ENCODE measurements at places on chromosomes 13 and 19.

DNA sequence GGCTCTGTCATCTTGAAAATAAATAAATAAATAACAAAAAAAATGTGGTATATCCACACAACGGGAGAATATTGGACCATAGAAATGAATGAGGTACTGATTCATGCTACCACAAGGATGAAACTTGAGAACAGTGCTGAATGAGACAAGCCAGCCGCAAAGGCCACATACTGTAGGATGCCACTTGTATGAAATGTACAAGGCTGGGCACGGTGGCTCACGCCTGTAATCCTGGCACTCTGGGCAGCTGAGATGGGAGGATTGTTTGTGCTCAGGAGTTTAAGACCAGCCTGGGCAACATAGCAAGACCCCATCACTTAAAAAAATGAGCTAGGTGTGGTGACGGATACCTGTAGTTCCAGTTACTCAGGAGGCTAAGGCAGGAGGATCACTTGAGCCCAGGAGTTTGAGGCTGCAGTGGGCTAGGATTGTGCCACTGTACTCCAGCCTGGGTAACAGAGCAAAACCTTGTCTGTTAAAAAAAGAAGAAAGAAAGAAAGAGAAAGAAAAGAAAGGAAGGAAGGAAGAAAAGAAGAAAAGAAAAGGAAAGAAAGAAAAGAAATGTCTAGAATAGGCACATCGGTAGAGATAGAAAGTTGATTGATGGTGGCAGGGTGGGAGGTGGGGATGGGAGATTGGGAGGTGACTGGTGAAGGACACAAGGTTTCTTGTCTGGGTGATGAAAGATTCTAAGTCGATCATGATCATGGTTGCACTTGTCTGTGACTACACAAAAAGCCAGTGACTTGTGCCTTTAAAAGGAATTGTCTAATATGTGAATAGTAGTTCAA is 20.3 kb downstream of the HPN start:
- H3K36me3 ChIP-seq = no peaks in the 10 kb centered on the region
- DNase-seq = no peak

GRCh38 chr13:50846861-50847475 is 3.5 kb upstream of the DLEU7 start:
- no peak for DNase-seq
- H3K27me3 ChIP-seq = peaks cover 16% of the 10 kb centered on the region
- H3K36me3 ChIP-seq = no peaks in the 10 kb centered on the region
- H3K27ac ChIP-seq = no peak overlapping the region
- peaks cover 13% of the 10 kb centered on the region for H3K4me1 ChIP-seq
- no peak overlapping the region for H3K4me3 ChIP-seq

GRCh38 chr13:23735329-23735728 is 153.9 kb downstream of the MIPEP start:
- no peak overlapping the region for H3K27ac ChIP-seq
- H3K4me3 ChIP-seq = no peak overlapping the region
- H3K27me3 ChIP-seq = peaks cover 5% of the 10 kb centered on the region
- no peak for DNase-seq

- H3K27ac ChIP-seq = no peak overlapping the region
- DNase-seq = no peak
- H3K4me3 ChIP-seq = no peak overlapping the region
- no peaks in the 10 kb centered on the region for H3K36me3 ChIP-seq
- H3K27me3 ChIP-seq = no peaks in the 10 kb centered on the region
- no peaks in the 10 kb centered on the region for H3K4me1 ChIP-seq
These were observed 1620.6 kb upstream of the MIR17HG start for GRCh38 chr13:89726690-89727435.

DNA sequence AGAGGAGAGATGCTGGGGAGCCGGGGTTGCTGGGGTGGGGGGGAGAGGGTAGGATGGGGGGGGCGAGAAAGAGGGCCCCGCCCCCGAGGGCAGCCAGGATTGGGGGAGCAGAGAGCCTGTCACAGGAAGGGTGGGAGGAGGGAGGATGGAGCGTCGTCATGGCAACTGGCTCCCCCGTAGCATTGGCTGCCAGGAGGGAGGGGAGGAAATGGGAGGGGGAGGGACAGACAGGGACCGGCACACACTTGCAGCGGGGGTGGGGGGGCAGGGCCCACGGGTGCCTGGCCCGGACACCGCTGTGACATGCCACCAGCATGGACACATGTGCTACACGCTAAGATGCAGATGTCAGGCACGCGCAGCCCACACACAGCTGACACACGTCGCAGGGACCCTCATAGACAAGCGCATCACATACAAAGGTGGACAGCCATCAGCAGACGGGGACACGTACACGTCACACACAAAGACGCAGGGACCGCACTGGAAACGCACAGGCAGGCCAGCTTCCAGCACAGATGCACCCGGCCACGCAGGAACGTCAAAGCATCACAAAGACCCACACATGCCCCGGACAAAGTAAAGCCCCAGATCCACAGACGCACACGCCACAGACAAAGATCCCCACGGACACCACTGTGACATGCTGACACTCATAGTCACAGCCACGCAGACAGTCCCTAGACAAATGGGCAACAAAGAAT is at the start of gene LMTK3:
Gene LMTK3 (minus strand): TSS at position 36 of the 704 bp plus-strand sequence. CDS start 259 bp downstream, outside the sequence.
- peaks cover 16% of the 10 kb centered on the region for H3K4me1 ChIP-seq
- H3K36me3 ChIP-seq = no peaks in the 10 kb centered on the region
- peak within 1 kb of the TSS; percentile 77 for H3K4me3 ChIP-seq
- H3K27ac ChIP-seq = no peak within 1 kb of the TSS

DNA sequence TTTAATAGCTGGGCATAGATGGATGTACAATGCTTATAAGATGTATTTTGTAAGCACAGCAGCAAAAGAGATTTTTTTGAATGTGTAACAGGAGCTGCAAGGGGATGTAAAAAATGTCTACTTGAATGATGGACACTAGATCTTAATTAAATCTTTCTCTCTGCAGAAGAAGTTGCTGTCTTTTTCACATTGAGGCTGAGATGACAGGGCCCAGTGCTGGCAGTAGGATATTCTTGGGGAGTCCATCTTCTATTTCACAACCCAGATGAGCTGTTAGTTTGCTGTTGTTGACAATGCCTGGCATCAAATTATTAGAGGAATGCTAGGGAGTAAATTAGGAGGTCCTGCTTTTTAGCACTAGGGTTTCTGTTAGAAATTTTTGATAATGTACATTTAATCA is 698.7 kb downstream of the SLITRK5 start:
- H3K4me3 ChIP-seq = no peak overlapping the region
- no peak for DNase-seq
- no peaks in the 10 kb centered on the region for H3K36me3 ChIP-seq

- H3K27me3 ChIP-seq = peaks cover 4% of the 10 kb centered on the region
- DNase-seq = peak; percentile 79
- peaks cover 52% of the 10 kb centered on the region for H3K36me3 ChIP-seq
- peak overlapping the region; percentile 99 for H3K4me3 ChIP-seq
- peak overlapping the region; percentile 99 for H3K27ac ChIP-seq
These were observed 4.8 kb downstream of the PPP6R1 start for GRCh38 chr19:55253842-55254624.

- H3K4me3 ChIP-seq = no peak overlapping the region
- no peak overlapping the region for H3K27ac ChIP-seq
- no peaks in the 10 kb centered on the region for H3K4me1 ChIP-seq
- H3K27me3 ChIP-seq = no peaks in the 10 kb centered on the region
These were observed 138.7 kb downstream of the KDM4B start for GRCh38 chr19:5107432-5108122.

DNA sequence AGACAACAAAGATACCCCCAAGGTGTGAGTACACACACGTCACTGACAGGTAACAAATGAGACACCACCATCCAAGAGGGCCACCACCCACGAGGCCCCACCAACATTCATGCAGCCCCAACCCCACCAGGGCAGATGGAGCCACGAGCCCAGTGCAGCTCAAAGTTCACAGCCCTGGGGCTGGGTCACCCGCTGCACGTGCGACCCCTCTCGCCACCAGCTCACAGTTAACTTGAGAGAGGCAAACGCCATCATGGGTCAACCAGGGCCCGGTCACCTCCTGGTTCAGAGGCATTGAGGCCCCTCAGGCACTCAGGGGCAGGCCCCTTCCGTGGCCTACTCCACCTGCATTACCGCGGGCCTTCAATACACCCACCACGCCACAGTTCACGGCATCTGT is 49.8 kb downstream of the EPS15L1 start:
- peaks cover 3% of the 10 kb centered on the region for H3K4me1 ChIP-seq
- no peak overlapping the region for H3K4me3 ChIP-seq
- H3K27ac ChIP-seq = no peak overlapping the region
- H3K27me3 ChIP-seq = no peaks in the 10 kb centered on the region
- H3K36me3 ChIP-seq = peaks cover 36% of the 10 kb centered on the region
- DNase-seq = no peak

- no peaks in the 10 kb centered on the region for H3K4me1 ChIP-seq
- DNase-seq = no peak
- H3K36me3 ChIP-seq = no peaks in the 10 kb centered on the region
- H3K27ac ChIP-seq = no peak overlapping the region
- no peak overlapping the region for H3K4me3 ChIP-seq
- no peaks in the 10 kb centered on the region for H3K27me3 ChIP-seq
These were observed 417.8 kb upstream of the DACH1 start for GRCh38 chr13:72284791-72285190.

DNA sequence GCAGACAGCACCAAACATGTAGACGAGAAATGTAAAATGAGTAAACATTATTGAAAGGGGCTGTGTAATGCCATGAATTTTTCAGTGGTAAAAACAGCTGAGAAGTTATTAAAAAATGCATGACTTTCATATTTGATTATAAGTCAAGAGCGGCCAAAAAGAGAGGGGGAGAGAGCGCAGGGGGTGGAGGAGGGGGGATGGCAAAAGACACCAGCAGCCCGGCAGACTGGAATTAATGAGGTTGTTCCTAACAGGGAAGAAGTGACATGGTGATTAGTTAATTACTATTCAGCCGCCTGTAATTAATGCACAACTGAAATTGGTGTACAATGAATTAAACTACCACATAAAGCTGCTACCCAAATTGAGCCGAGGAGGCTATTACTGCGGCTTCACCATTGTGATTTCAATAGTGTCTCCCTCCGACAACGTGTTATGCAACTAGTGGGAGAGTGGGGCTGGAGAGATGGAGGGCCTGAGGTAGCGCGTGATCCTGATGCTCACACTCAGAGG is 89.1 kb upstream of the VSTM2B start:
- no peak for DNase-seq
- no peak overlapping the region for H3K4me3 ChIP-seq
- no peaks in the 10 kb centered on the region for H3K4me1 ChIP-seq
- no peak overlapping the region for H3K27ac ChIP-seq

DNA sequence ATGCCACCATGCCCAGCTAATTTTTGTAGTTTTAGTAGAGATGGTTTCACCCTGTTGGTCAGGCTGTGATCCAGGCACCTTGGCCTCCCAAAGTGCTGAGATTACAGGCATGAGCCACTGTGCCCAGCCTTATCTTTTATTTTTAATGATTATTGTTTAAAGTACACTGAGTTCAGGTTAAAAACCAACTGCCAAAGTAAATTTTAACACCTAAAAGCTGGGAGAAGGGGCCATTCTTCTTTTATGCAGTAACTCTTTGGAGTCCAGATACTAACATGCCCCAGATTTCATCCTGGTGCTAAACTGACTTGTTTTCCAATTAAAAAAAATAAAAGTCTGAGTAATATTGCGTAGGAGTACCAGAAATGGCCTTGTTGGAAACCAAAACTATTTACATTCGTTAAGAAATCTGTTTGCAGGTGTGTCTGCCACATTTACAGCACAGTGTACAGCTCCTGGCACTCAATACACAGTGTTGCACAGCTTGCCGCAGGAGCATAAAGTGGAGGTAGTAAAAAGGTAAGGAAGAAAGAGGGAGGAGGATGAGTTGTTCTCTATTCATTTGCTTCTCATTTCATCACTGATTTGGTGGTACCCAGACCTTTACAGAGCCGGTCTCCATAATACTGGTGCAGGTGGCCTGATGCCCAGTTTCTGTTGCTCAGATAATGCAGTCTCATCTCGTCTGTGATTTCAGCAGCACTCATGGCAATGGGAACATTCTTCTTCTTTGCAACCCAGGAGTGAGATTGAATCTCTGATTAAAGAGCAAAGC is 108.9 kb downstream of the PCCA start:
- no peaks in the 10 kb centered on the region for H3K36me3 ChIP-seq
- H3K27me3 ChIP-seq = no peaks in the 10 kb centered on the region

DNA sequence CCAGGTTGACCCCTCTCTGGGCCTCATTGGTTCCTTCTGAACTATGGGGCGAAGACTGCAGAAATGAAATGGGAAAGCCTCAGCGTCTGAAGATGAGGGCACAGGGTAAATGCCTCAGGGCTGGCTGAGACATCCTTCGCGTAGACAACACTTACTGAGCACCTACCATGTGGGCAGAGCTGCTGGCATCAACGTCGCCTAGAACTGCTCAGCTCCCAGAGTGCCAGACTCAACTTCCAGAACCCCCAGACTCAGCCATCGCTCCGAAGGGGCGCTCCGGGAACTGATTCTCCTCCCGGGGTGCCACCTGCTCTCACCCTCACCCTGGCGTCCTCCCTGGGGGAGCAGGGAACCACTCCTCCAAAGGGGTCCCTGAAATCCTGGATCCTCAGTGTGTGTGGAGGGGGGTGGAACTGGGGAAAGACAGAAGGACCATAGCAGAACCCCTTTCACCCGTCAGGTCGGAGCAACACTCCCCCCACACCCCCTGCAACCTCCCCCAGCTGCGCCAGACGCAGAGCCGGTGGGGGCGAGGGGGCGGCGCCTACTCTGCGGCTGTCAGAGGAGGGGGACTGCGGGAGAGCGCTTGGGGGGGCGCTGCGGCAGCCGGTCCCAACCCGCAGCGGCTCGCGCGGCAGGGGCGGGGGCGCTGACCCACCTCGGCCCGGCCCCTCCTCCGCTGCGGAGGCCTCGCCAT is 8.2 kb upstream of the NFIC start:
- no peak overlapping the region for H3K27ac ChIP-seq
- H3K36me3 ChIP-seq = no peaks in the 10 kb centered on the region
- peaks cover 53% of the 10 kb centered on the region for H3K27me3 ChIP-seq
- H3K4me1 ChIP-seq = peaks cover 35% of the 10 kb centered on the region

DNA sequence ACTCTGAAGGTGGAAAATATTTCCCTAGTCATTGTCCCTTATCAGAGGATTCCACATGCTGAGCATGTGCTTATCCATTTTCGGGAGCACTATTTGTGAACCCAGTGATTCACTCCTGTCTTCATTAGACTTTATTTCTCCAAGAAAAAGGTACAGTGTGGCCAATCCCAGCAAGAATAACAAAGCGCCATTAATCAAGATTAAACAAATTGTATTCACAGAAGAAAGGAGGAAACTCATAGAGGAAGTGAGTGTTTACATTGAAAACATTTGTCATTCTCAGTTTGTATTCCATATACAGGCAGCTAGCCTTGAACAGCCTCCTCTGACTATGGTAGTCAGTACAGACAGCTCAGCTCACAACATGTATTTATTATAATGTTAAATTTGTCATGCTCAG is 1669.9 kb upstream of the SPRY2 start:
- H3K4me3 ChIP-seq = no peak overlapping the region
- H3K4me1 ChIP-seq = no peaks in the 10 kb centered on the region
- H3K36me3 ChIP-seq = no peaks in the 10 kb centered on the region
- DNase-seq = no peak

GRCh38 chr19:16144216-16144581 is 714 bp downstream of the HSH2D start:
- H3K4me1 ChIP-seq = peaks cover 72% of the 10 kb centered on the region
- H3K27me3 ChIP-seq = no peaks in the 10 kb centered on the region
- no peak for DNase-seq
- H3K27ac ChIP-seq = peak overlapping the region; percentile 97

Measured in activated naive CD4-positive, alpha-beta T cell treated with anti-CD3 and anti-CD28 coated beads, Interleukin-2, amount 10 ng/mL, durations not matched to agents 7 days and 5 days (primary cell).